Posterior cingulate gyrus (tissue), 11 donors: ENCODE measurements at places on chromosomes 16 and 17.

DNA sequence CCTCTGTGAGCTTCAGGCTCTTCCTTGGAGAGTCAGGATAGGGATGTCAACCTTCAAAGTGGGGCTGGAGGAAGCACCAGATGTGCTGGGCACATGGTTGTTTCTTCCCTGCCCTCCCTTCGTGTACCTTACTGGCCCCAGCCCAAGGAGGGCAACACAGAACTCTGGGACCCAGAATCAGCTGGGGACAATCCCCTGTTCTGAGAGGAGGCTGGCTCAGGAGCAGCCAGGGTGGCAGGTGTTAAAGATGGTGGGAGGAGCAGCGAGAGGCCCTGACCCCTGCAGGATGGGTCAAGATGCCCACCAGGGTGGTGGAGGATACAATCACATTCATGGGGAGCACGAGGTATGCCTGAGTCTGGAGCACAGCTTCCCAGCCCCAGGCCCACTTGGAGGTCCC, 300.4 kb downstream of the ABCC12 start:
- no peak for DNase-seq

DNA sequence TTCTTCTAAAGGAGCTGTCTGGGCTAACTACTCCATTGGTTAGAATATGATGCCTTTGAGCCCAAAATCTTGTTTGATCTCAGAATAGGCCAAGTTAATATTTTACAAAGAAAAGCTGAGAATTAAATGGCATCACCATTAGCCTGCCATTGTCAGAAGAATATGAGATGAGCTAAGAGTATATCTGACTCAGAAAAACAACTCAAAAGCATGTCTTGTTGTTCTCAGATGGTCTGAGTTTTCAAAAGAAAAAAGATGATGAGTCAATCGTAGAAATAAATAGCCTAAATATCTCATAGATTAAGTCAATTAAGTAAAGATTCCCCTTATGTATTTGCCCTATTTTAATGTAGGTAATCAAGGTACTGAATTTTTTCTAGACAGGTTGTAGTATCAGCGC, 197.1 kb upstream of the TBX2 start:
- DNase-seq: no peak

- no peak for DNase-seq
These were observed 18.5 kb upstream of the CDH1 start for GRCh38 chr16:68718590-68718989.

DNA sequence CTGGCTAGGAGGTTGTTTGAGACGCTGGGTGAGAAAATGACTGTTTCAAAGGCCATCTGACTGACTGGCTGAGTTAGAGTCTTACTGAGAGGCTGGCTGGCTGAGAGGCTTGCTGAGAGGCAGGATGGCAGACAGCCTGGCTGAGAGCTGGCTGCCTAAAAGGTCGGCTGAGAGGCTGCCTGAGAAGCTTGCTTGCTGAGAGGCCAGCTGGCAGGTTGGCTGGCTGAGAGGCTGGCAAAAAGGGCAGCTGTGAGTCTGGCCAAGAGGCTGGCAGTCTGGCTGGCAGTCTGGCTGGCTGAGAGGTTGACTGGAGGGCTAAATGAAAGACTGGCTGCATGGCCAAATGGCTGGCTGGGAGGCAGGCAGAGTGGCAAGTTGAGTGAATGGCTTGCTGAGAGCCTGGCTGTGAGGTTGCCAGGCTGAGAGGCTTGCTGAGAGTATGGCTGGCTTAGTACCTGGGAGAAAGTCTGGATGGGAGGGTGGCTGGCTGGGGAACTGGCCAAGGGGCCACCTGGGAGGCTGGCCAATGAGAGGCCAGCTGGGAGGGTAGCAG, 35.3 kb upstream of the ACSM2B start:
- peak; percentile 64 for DNase-seq

GRCh38 chr17:80126449-80126715, 20.5 kb downstream of the EIF4A3 start:
- no peak for DNase-seq

DNA sequence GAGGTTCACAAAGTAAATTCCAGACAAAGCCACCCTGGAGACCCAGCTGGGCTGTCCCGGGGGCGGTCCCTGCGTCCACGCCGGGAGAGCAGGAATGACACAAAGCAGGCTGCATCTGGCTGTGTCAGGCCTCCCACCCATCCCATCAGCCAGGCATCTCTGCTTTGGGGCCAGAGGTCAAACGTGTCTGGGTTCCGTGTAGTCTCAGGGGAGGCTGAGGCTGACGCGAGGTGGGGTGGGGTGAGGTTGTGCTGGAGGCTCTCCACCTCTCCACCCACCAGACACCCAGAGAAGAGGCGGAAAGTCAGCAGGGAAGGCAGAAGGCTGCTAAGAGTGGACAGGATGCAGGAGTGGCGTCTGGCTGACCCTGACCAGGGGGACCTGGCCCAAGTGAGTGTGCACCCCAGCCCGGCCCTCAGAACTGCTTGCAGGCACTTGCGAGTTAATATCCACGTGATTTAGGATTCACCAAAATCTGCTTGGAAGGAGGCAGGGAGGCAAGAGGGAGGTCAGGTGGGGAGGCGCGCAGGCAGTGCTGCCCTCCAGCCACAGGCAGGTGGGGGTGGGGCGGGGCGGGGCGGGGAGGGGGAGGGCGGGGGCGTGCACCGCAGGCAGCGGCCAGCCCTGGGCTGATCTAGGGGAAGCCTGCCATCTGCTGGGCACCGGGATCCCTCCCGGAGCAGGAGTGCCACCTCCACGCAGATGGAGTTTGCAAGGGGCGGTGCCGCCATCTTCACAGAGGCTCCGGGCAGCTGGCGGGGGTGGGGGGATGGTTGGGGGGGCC, 44.3 kb downstream of the TBC1D16 start:
- DNase-seq: peak; percentile 91

- DNase-seq: no peak
These were observed 148.6 kb downstream of the CLEC16A start for GRCh38 chr16:11092788-11093571.

GRCh38 chr16:28569968-28570752, 16.4 kb downstream of the SGF29 start:
- DNase-seq: no peak

GRCh38 chr16:84899414-84899813, 79.6 kb downstream of the CRISPLD2 start:
- DNase-seq: no peak

DNA sequence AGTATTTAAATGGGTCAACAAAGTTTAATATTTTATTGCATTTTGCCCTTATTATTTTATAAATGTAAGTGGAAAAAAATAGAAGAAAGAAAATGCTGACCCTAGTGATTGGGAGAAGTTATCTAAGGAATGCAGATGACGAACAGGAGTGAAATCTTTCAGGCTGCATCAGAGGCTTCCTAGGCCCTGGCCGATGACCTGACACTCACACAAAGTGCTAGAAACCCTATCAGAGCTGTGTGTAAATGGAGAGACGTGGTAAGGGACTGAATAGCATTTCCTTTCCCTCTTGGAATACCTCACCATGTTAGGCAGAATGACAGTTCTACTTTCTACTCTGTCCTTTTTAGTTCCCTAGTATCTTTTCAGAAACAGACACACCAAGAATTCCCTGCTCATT, 44.9 kb upstream of the CNEP1R1 start:
- no peak for DNase-seq

DNA sequence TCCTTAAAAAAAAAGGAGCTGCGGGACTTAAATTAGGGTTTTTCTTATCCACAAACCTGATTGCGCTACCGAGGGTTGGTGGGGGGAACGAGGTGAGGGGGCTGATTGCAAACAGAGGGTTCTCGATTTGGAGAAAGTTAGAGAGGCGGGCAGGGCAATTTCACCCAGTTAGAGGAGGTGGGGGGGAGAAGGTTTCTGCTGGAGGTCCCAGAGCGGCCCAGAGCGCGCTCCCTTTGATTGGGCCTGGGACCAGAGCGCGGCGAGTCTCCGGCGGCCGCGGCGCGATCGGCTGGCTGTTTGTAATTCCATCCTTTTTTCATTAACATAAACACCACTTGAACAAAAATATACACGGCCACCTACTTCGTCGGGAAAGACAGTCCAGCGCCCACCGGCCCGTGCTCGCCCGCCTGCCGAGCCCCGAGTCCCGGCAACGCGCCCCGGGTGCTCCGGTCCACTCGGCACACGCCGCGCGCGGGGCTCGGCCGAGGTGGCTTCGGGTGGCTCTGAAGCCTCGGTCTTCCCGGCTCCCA, 13.3 kb upstream of the FOXF1 start:
- no peak for DNase-seq

GRCh38 chr17:57870283-57870635, 20.4 kb upstream of the MRPS23 start:
- no peak for DNase-seq

DNA sequence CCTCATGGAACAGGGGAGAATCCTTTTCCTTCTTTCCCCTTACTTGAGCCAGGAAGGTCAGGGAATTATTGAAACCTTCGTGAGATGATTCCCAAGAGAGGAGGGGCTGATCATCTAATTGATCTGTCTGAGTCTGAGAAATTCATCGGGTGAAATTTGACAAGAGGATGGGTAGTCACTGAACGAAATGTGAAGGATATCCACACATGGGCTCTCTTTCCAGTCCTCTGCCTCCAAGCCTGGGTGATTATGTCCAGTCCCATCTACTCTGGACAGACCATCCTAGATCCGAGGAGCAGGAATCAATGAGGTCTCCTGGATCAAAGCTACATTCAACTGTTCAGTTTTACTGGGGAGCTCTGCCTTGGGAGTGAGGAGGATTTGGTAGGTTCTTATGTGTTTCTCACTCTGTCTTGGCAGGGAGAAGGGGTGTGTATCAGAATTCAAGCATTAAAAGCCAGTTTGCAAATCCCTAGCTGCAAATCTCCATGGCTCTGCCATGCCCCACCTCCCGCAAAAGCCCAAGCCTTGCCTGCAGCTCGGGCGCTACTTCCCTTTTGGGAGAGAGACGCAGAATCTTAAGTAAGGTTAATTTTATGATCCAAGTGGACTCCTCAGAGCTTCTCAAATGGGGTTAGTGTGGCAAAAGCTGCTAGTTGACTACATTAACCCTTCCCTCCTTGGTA, 47.1 kb upstream of the TEKT3 start:
- no peak for DNase-seq

GRCh38 chr17:81457917-81458555, 54.6 kb downstream of the ACTG1 start:
- no peak for DNase-seq

GRCh38 chr16:620700-621525, 9.9 kb upstream of the WFIKKN1 start:
- no peak for DNase-seq

GRCh38 chr16:65278874-65279273, 157.0 kb upstream of the CDH11 start:
- no peak for DNase-seq

DNA sequence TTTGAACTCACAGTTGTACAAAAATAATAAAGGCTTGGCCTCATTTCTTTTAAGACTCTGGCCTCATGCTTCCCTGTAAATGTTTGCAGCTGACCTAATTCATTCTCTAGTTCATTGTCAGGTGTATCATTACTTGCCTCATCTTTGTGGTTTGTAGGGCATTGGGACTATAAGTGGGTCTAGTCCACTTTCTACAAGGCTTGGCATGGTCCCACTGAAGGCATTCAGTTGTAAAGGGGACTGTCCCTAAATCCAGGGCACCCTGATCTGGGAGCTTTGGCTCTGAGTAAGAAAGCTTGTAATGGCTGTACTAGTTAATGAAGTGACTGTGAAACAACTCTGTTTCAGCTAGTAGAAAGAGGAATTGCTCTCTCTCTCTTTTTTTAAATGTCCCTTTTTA, 2.7 kb downstream of the KCTD2 start:
- no peak for DNase-seq

DNA sequence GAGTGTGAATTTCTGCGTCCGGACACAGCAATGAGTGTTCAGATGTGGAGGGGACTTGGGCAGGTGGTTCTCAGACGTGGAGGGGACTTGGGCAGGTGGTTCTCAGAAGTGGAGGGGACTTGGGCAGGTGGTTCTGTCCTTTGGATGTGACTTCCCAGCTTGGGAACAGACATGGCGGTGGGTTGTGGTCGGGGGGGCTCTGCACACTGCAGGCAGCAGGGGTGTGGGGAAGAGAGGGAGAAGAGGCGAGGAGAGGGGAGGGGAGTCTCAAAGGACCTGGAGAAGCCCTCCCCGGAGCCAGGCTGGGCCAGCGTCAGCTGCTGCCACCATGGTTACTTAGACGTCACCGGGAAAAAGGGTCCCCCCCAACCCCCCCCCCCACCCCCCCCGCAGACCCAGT, 9.8 kb downstream of the SOX8 start:
- no peak for DNase-seq

- no peak for DNase-seq
These were observed 36.2 kb downstream of the KSR1 start for GRCh38 chr17:27492470-27492869.

DNA sequence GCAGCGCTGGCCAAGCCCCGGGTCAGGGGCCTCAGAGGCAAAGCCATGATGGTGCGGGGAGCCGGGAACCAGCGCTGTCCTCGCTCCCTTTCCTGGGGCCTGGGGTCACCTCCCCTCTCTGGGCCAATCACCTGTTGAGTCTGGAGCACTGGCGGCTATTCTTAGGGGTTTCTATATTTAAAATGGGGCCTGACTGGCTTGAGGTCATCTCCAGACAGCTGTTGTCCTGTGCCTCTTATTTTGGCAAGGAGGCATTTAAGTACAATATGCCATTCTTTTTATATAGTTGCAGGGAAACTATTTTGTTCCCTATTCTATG, at the start of gene COX6A2:
COX6A2 (minus strand) TSS at position 82 of the 319 bp plus-strand sequence; CDS start at position 47, 35 bp downstream.
- no peak for DNase-seq

DNA sequence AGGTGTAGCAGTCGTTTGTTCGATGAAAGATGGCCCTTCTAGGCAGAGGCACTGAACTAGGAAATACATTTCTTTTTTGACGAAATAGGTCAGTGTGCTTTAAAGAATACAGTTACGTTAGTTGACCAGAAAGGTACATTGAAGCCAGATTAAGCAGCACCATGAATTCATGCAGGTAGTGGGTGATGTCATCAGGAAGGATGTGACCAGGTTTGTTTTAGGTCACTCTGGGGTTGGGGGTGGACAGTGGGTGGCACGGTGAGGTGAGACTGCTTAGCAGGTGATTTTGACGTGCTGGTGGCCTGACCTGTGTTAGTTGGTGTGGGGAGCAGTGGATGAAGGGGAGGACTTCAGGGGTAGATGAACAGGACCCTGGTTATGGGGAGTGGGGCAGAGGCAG, 3.6 kb downstream of the INO80E start:
- DNase-seq: no peak

GRCh38 chr17:52233176-52233575, 74.7 kb upstream of the CA10 start:
- no peak for DNase-seq

GRCh38 chr16:53456625-53457024, 22.4 kb downstream of the RBL2 start:
- DNase-seq: no peak

- peak; percentile 70 for DNase-seq
These were observed 60.2 kb downstream of the TEX2 start for GRCh38 chr17:64202683-64203344.

DNA sequence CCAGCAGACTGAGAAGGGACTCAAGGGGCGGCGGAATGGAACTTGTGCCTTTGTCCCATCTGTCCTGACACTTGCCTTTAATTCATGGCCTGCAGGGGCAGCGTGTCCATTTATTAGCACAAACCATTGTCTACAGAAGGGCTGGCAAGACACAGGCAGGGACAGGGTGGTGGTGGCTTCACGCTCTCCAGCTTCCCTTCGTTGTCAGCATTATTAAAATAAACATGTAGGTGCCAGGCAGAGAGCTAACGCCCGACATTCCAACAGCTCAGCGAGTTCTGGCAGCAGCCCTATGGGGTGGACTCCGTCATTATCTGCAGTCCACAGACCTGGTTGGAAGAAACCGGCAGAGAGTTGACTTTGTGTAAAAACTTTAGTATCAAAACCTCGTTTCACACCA, 16.3 kb downstream of the DNAI2 start:
- no peak for DNase-seq
